ENCODE measurements at places on chromosomes 12 and 14.

GRCh38 chr12:6056406-6057240 lies 67.8 kb downstream of the VWF start:
- no peak for DNase-seq

DNA sequence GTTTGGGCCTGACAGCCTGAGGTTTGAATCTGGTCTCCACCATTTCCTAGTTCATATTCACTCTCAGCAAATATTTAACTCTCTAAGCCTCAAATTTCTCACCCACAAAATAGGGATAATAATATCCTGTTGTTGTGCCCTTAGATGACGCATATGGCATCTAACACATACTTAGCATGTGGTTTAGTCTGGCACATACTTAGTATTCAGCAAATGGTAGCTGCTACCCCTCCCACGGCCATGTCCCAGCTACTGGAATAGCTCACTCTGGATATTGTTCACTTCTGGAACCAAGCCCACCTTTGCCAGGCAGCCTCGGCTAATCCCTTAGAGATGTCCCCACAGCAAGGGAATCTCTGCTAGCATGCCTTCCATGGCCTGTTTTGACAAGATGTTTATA lies 53.3 kb downstream of the BICD1 start:
- DNase-seq = no peak

DNA sequence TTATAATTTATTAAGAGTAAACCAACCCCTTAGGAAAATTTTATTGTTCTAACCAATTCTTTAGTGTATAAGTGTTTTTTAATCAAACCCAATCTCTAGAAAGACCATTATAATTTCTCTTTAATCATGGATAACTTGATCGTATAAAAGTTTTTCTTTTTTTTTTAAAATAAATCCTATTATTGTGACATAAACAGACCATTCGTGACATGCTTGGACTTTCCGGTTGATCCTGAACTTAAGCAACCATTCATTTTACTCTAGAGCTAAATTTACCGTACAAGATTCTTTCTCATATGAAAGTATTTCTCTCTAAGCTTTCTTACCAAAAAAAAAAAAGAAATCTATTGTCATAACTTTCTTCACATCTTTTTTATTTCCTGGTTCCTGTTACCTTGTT lies 32.6 kb upstream of the SLC38A4 start:
- no peak for DNase-seq

DNA sequence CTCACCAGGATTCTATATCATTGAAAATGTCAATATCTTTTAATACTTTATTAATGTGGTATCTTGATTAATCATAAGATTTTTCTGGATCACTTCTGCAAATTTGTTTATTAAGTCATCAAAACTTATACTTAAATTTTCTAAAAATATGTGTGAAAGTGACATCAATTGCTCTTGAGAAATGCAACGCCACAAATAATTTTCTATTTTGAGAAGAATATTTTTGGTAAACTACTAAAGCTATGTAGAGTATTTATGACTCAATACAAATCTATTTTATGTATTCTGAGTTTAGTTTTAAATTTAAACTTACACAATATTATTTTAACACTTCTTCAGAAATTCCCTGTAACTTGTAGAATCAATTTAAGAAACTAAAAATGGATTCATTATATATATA lies 263.3 kb downstream of the RASSF9 start:
- DNase-seq = no peak

DNA sequence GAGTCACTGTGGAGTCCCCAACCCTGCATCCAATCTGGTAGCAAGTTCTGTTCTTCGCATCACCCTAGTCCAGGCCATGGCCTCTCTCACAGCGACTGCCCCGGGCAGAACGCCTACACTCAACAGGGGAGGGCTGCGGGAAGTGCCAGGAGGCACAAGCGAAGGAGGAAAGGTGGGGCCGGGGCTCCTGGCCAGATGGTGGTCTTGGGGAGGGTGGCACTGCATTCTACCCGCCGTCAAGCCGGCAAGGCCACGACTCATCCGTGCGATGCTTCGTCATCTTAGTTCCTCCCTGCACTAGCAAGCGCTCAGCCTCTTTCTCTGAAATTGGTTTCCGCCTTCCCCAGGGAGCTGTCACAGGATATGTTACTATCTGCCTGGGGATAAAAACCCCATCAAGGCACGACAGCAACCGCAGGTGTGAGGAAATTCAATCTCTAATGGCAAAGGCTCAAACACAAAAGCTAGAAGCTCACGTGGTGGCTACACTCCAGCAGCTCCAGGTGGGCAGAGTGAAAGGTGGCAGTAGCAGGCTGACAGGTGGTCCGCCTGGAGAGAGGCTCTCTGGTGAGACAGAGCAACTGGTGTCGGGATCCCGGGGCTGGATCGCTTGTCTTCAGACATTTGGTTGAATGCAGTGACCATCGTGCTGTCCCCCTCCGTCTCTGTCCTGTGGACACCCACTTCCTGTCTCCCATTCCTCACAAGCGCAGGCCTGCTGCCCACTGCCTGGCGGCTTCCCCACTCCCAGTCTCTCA lies 34.1 kb downstream of the ACADS start:
- DNase-seq = no peak

GRCh38 chr12:78164154-78164553 lies 333.5 kb downstream of the NAV3 start:
- DNase-seq = no peak

DNA sequence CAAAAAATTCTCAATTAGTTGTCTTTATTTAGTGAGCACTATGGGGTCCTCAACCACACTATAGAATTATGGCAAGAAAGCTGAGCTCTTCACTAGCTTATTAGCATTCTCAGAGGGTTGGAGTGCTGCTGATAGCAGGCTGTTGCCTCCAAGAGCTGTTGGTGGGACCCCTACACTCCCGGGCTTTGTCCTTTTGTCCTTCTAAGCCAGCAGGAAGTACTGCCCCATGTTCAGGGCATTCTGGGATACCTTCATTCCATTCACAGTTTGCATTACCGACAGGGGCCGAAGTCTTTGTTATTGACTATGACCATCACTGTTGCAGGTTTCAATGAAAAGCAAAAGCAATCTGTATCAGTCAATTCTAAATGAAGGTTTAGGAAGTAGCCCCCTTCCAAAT lies 89.5 kb upstream of the OTX2 start:
- DNase-seq = no peak

GRCh38 chr12:49342914-49343731 lies 3.6 kb upstream of the DNAJC22 start:
- DNase-seq = peak; percentile 41

GRCh38 chr14:105489542-105490266 lies 1.3 kb upstream of the TEDC1 start:
- peak; percentile 82 for DNase-seq

GRCh38 chr14:24399999-24400718 lies 1.4 kb downstream of the NYNRIN start:
- DNase-seq = no peak

- no peak for DNase-seq
Observed at GRCh38 chr12:84874125-84874824, 38.3 kb downstream of the SLC6A15 start.

DNA sequence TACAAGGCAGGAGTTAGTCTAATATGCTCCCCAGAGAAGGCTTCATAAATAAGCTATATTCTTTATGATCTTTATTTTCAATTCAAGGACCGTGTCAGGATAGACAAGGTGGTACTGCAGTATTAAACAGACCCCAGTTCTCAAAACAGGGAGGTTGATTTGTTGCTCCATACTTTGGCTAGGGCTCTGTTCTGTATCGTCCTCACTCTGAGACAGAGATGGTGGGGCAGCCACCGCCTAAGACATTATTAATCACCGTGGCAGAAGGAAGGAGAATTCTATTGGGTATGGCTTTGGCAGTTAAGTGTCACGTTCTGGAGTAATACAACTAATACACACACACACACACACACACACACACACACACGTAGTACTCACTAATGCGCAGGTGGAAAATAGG lies 117.0 kb upstream of the SLCO1C1 start:
- DNase-seq = no peak

GRCh38 chr12:10891937-10892336 lies 7.9 kb upstream of the PRH1 start:
- no peak for DNase-seq

GRCh38 chr14:23183479-23183878 lies at the start of gene SLC7A8:
SLC7A8 (minus strand) TSS chr14:23183660; CDS start chr14:23182914, 746 bp downstream.
- no peak for DNase-seq

- DNase-seq = no peak
Observed at GRCh38 chr12:132207083-132207775, 63.0 kb downstream of the NOC4L start.

DNA sequence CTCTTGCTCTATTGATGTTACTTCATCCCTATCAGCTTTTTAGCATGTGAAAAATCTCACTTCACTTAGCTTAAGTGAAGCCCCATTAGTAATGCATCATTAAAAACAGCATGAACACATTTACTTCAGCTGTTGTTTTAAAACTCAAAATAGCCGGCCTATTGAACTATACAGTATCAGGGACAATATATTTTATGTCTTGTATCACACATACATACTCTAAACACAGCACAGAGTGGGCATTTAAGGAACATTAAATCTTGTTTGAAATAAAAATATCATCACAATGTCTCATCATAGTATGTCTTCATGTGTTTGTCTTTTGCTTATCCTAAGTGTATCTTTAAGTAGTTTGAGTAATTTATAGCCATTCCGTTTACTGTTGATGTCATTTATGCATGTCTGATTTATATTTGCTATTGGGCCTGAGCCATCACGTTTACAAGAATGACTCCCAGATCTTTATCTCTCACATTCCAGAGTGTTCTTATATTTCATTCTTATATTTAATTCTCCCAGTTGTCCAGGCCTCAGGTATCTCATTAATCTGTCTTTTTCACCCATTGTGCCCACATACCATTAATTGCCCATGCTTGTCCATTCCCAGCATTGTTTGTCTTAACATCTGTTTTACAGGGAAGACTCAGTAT lies 57.5 kb downstream of the ARHGAP5 start:
- no peak for DNase-seq

DNA sequence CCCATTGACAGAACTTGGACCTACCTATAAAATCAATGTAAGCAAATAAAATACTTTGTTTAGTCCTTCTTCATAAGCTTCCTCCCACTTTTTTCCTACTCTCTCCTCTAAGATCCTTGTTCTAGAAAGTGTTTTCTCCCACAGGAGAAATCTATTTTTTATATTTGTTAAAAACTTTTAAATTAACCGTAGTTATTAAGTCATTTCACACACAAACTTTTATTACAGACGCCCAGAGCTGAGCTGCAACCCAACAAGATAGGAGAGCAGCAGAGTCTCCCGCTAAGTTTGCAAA lies 27.7 kb downstream of the DAD1 start:
- no peak for DNase-seq

DNA sequence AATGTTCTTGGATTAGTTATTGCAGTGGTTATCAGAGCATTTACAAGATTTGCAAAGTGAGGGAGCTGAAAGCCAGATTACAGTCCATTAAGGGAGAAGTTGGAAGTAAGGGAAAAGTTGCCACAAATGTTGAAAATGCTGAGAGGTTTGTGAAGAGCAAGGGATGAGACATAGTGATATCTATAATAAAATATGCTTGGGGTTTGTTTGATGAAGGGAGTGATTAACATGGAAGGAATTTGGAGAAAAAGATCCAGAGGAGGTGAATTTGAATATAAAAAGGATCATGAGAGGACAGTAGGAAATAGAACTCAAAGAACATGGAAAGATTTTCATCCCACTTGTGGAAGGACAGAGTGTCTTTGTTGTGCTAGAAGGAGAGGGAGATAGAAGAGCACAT lies 19.3 kb upstream of the CCER1 start:
- DNase-seq = no peak

- no peak for DNase-seq
Observed at GRCh38 chr12:52207895-52208294, 16.1 kb upstream of the KRT80 start.

DNA sequence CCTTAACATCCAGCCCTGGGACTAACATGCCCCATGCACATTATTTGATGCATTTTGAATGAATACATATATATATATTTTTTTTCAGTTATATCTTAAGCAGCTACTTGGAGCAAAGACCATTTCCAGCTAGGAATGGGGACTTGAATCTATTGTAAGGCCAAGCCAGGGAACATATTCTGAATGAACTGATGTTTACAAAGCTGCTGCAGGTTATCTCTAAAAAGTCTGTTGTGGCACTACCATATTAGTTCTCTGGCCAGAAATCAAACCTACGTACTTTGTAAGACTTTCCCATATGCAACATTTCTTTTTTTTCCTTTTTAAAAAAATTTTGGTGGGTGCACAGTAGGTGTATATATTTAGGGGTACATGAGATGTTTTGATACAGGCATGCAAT lies 43.4 kb downstream of the PELI2 start:
- DNase-seq = no peak

GRCh38 chr12:7038591-7038990 lies 20.3 kb upstream of the LPCAT3 start:
- DNase-seq = no peak

DNA sequence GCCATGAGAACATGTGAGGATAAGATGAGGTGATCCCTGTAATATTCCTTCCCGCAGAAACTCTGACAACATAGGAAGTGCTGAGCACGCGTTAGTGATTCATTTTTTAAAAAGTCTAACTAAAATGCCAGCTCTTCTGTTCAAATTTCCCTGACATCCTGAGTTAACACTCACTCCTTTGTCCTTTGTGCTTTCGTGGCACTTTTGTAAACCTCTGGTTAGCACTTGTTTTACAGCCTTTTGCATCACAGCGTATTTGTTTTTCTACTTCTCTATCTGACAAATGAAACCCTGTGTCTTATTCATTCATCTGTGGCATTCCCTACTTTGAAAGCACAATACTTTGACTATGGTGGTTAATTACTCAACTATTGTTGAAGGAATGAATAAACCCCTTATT lies 313.6 kb downstream of the NUAK1 start:
- no peak for DNase-seq

GRCh38 chr12:81259360-81259759 lies 181.5 kb downstream of the ACSS3 start:
- no peak for DNase-seq

DNA sequence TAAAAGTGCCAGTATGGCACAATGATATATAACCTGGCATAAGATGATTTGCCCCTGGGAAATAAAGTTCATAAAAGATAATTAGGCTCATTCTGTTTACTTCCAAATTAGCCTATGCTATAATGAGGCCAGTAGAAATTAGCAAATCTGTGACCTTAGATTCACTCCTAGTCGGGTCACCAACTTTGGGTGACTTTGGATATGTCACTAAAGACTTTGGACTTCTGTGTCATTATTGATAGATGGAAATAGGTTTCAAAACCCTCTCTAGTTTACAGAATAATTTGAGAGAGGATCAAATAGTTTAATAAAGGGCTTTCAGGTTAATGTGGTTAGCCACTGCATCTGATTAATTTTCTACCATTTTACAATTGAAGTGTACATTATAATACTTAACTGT lies 1869.3 kb upstream of the FLRT2 start:
- DNase-seq = no peak

Data from activated T-helper 9 cell treated with anti-CD3 and anti-CD28 coated beads, Interleukin-2, amount 50 U/mL, for 16 hours (primary cell).